LHCN-M2 (cell line): ENCODE measurements at places on chromosomes 5 and 9. TPM values are rescaled to one million over a fixed set of nuclear protein-coding genes. Genes with fewer than 3 reads are reported as not detected.

- no peak for DNase-seq
These were observed 680.7 kb downstream of the PRR16 start for GRCh38 chr5:121144764-121145163.

DNA sequence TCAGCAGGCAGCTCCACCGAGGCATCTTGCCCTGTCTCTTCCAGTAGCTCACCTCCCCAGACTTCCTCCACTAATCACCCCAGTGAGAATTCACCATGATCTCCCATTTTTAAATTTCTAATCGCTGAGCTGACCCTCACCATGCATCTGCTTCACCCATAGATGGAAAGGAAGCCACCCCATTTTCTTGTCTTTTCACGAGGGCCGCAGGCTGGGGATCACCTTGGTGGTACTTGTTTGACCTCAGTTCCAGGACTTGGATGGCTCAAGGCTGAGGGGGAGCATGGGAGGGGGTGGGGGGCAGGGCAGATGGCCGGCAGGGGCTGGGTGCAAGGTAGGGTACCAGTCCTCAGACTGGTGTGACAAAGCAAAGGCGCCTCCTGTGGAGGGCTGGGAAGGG lies 3.6 kb downstream of the PROP1 start:
- DNase-seq, result no peak

DNA sequence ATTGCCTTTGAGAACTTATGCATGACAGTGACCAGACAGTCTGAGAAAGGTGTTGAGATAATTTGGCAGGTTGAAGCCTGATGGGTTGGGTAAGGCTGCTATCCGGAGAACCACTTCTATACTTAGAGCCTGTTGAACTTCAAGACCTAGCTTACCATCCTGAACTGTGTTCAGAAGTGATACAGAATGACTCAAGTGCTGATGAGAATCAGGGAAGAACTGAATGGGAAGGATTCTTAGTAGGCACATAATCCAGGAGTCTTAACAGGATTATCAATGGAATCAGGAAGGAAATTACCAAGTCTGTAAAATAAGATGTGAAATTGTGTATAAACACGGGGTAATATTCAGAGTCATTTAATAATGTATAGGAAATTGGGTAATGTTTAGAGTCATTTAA lies 9.0 kb upstream of the PAPPA start:
- no peak for DNase-seq

- no peak for DNase-seq
These were observed 3.9 kb upstream of the FBP1 start for GRCh38 chr9:94643176-94643575.

DNA sequence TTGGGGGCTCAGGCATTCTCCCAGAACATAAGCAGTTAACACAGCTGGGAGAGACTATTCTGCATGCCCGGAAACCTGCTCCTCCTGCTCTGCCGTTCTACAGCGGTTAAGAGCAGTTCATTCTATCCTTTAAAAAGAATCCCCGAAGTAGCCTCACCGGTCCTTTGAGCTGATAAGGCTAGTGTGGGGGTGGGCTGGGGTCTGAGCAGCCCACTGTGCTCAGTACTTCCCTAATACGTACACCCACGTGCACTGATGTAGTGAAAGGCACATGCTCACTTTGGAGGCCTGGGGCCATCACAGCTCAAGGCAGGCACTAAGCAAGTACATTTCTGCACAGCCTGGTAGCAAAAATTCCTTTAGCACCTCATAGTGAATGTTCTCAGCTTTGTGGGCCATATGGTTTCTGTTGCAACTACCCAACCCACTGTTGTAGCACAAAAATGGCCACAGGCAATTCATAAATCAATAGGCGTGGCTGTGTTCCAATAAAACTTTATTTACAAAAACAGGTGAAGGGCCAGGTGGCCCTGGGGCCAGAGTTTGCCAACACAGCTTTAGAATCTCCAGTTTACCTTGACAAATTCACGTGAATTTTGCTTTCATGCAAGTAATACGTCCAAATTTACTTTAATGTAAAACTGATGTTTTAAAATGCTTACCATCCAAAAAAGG lies 136.4 kb downstream of the ZNF354C start:
- no peak for DNase-seq

Gene BAAT
- total RNA-seq, result 0.06 TPM in 1 of 2 replicates, not detected in the other

DNA sequence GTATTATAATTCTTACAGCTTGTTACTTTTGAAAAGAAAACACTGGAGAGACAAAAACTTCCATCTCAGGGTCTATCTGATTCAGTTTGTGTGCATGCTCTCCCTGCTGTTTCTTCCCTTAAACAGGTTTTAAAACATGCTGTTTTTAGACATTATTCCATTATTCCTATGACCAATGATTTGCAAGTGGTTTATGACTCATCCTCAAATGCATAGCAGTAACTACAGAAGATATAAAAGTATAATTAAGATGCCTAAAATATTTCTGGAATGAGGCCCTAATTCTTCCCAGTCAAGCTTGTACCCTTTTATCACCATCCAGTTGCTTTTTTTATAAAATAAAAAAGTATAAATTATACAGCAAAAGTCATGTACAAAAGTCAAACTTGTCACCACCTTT lies 3.7 kb downstream of the DTWD2 start:
- DNase-seq, result peak; percentile 54

Gene PFN3
- total RNA-seq, result not detected in 2 replicates

DNA sequence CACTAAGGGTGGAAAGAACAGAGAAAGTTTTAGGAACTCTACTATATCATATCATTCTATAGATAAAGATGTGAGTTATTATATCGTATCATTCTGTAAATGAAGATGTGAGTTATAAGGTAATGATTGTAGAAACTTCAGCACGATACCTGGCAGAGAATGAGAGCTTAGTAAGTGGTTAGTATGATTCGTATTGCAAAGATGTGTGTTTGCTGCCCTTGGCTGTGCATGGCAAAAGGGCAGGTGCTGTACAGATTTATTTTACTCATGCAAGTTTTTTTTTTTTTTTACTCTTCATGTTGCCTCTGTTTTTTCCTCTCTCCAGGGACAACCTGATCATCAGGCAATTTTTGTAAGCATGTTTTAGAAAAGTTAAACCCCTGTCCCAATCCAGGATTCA lies 83.3 kb downstream of the EGFLAM start:
- no peak for DNase-seq

Gene SLC45A2
- 0.19 TPM in 1 of 2 replicates, not detected in the other for total RNA-seq

DNA sequence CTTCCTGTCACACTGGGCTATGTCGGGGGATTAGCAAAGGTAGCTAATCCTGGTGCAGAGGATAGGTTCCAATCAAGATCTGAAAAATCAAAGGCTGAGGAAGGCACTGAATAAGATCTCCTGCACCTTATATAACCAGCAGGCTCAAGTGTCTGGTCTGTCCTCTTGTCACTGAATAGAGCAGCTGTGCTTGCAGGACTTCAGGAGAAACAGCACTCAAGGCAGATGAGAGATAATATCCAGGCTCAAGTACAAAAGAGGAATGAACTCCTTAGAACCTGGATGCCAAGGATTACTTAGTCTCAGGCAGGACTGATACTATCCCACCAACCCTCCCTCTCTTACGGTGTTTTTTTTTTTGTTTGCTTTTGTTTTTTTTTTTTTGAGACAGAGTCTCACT lies 108.8 kb upstream of the LRRTM2 start:
- no peak for DNase-seq

DNA sequence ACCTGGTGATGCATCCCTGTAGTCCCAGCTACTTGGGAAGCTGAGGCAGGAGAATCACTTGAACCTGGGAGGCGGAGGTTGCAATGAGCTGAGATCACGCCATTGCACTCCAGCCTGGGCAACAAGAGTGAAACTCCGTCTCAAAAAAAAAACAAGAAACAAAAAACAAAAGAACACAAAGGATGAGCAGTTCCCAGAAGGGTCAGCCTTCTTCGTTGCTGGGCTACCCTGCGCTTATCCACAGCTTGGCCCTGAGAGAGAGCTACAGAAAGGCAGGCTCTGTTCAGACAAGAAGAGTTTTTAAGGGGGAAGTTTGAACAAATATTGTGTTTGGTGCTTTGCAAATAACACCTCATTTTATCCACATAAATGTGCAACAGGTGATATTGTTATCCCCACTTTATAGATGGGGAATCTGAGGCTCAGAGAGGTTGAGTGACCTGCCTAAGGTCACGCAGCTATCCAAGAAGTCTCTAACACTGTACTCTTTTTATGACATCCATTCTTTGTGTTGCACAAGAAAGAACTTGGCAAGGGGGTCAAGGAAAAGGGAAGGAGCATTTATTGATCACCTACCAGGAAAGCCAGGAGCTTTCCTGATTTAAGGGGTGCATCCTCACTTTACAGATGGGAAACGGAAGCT lies 63.7 kb upstream of the NEURL1B start:
- no peak for DNase-seq

DNA sequence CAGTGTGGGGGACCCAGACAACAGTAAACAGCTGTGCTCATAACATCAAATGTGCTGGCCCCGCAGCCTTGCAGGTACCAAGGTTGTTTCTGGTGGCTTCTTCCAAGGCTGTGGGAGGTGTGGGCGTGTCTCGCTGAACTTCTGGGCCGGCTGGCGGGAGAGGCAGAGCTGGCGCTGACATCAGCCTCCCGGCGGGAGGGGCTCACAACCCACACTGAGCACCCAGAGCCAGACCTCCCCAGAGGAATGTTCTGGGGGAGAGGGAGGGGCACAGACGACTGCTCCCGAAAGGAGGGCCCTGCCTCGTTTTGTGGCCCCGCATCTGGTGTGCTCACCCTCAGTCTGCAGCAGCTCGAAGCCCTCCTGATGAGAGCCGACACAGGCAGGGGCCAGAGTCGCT lies 6.9 kb upstream of the SLC12A7 start:
- DNase-seq, result no peak

GRCh38 chr5:96657068-96657467 lies 5.1 kb upstream of the CAST start:
- DNase-seq, result peak; percentile 95

Gene KCTD16
- 0.11 and 0.32 TPM in 2 replicates for total RNA-seq

Gene MARVELD2
- total RNA-seq, result 0.26 TPM in 1 of 2 replicates, not detected in the other

GRCh38 chr5:56357426-56357825 lies 124.3 kb upstream of the ANKRD55 start:
- DNase-seq, result no peak

- DNase-seq, result no peak
These were observed 211.6 kb upstream of the MPDZ start for GRCh38 chr9:13491138-13491492.

DNA sequence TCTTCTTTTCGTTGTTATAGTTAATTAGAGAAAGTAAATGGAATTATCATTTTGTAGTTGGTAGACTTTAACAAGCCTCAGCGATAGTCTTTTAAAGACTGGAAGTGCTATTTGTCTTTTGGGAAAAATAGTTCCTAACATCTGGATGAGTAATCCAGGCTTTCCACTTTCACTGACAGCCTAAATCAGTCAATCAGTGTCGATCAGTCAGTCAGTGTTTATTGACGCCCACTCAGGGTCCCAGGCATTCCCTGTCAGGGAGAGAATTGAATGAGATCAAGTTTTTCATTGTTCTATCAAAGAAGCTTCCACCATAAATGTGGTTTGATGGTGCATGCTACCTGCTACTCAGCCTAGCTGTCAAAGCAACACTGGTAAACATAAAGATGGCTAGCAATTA lies 2.6 kb downstream of the ABL1 start:
- DNase-seq, result no peak

DNA sequence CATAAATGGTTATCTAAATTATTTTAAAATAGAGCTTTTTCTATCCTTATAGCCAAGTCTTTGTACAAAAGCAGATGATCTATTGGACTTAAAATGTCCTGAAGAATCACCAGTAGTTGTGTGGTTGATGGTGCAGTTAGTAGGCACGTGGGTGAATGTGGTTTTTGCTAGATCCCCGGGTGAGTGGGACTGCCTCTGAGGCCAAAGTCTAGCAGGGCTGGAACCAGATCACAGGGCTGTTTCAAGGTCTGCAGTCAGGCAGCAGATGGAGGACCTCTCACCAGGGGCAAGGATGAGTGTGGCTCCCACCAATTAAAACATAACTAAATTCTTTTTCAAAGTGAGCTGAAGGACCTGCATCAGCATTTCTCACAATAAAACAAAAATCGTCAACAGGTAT lies 604.7 kb upstream of the FTMT start:
- no peak for DNase-seq

- DNase-seq, result no peak
These were observed 104.0 kb downstream of the COL23A1 start for GRCh38 chr5:178486239-178486641.

Gene PCDHGB2
- 9.0 and 12.5 TPM in 2 replicates for total RNA-seq

GRCh38 chr5:128197896-128198522 lies 114.4 kb downstream of the SLC12A2 start:
- DNase-seq, result no peak

Gene GLRA1
- not detected in 2 replicates for total RNA-seq

Gene TMEM215
- not detected in 2 replicates for total RNA-seq

GRCh38 chr5:128775558-128775957 lies 189.7 kb upstream of the SLC27A6 start:
- DNase-seq, result no peak

GRCh38 chr5:31157720-31158119 lies 35.8 kb upstream of the CDH6 start:
- DNase-seq, result no peak

- no peak for DNase-seq
These were observed 199.9 kb downstream of the PIK3R1 start for GRCh38 chr5:68415177-68416085.

DNA sequence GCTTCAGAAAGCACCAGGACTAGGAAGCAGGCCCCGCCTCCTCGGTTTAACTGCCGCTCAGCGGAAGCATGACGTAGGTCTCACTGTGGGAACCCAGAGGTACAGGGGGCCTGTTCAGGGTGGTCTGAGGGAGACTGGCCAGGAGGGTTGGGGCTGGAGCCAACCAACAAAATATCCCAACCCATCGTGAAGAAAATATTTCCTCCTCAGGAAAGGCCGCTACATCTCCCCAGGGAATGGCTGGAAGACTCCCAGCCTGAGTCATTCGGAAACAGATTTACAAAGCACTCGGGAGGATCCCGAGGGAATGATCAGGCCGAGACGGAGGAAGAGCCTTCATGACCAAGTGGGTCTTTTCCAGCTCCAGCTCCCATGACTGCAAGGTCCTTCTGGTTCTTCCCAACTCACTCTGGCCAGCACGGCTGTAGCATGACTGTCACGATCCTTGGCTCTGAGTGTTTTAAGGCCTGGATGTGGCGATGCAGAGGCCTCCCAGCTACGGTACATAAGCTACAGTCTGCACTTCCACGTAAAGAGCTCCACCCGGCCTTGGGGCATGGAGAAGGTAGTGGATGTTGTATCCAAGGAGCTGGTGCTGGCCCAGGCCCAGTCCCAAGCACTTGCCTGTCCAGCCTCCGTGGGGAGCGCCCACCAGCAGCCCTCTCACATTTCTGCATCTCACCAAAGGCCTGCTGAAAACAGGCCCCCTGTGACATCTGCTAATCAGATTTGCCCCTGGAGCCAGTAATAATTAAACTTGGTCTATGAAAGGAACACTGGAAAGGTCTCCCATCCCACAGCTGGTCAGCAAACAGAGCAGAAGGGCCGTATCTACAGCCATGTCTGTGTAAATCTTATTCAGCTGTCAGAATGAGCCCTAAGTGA lies 100.6 kb downstream of the LHFPL2 start:
- peak; percentile 95 for DNase-seq

- DNase-seq, result no peak
These were observed 198.7 kb downstream of the PTTG1 start for GRCh38 chr5:160620401-160620800.
